ENCODE measurements at places on chromosomes 1 and 21. TPM values are rescaled to one million over a fixed set of nuclear protein-coding genes. Genes with fewer than 3 reads are reported as not detected.

The BCL2L15 gene
- 0.16 TPM for total RNA-seq

The CCNL2 gene
- total RNA-seq = 126 TPM

The RBM11 gene
- total RNA-seq = 0.16 TPM

The PLA2G5 gene
- not detected for total RNA-seq

The LCE2A gene
- total RNA-seq = not detected

The TGFB2 gene
- total RNA-seq = 17.0 TPM

The ZMYM1 gene
- 26.0 TPM for total RNA-seq

The IFT25 gene
- total RNA-seq = 18.2 TPM

All from hair follicle dermal papilla cell (primary cell).